ENCODE measurements at places on chromosomes 5 and 9.

DNA sequence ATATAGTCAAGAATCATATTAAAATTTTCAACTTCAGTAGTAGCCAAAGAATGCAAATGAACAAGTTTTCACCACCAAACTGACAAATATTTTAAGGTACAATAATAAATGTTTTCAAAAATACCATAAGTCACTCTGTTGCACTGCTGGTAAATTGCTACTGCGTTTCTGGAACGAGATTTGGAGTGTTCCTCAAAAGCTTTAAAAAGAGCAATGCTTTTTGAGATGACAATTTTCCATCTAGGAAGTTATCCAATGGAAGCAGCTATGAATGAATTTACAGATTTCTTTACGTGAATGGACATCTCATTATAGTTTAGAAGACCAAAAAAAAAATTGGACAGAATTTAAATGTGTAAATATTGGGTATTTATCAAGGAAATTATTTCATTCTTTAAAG lies 173.2 kb upstream of the OR13F1 start:
- no peak for DNase-seq

DNA sequence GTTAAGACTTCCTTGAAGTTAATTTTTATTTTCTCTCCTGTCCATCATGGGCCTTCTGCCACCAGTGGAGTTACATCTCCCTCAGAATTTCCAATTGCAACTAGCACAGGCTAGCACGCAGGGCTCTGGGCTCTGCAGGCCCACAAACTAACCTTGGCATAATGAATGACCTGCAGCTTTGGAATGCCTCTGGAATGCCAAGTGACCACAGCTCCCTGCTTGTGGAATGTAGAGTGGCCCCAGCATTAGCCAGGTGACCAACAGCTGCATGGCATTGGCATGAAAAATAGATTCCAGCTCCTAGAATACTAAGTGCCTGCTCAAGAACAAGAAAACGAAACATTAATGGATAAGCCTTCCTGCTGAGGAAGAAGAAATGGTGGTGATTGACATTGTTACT lies 726.1 kb downstream of the BRINP1 start:
- DNase-seq, result no peak

DNA sequence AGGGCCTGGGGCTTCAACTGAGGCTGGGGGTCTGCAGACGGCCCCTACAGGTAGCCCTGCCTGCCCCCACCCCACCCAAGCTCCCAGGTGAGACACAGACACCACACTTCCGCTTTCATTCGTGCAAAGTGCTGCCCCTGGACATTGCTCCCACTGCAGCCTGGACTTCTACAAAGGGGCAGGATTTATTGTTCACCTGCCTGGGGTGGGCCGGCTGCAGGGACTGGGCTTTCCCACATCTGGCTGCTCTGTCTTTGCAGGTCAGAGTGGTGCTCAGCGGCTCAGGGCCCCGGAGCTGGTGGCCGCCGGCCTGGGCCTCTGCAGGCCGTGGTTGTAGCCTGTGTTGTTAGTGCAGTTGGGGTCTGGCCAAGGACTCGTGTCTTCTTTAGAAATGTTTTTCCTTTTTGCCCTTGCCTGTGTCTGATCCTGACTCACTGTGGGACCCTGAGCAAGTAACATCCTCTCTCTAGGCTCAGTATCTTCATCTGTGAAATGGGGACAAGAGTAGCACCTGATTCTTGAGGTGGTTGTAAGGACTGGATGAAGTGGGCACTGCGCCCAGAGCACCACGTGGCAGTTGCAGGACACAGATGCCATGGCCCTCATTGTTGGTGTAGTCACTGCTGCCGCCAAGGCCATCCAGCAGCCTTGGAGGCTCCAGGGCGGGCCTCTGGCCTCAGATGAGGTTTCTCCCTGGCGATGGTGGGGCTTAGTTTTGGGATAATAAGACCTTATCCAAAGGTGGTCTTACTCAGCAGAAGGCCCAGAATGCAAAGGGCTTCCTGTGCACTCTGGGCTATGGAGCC lies 143.9 kb downstream of the CACNA1B start:
- no peak for DNase-seq

- DNase-seq, result no peak
These were observed 161.0 kb downstream of the PAM start for GRCh38 chr5:102916109-102916508.

- no peak for DNase-seq
These were observed 23.8 kb upstream of the CPEB4 start for GRCh38 chr5:173864126-173865050.

DNA sequence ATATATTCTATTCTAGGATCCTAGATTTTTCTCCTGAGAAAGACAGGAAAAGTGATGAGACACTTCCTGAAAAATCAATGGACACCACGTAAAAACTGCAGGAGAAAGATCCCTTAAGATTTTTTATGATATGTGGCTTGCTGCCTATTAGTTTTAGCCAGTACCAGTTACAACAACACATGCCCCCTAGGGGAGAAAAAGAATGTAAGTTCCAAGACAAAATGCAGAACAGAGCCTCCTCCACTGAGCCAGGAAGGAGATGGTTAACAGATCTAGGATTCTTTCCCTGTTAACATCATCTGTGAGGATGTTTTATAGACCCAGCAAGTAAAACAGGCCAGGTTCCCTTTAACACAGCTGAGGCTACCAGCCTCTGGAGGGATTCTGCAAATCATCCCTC lies 574.7 kb downstream of the TLE4 start:
- no peak for DNase-seq

DNA sequence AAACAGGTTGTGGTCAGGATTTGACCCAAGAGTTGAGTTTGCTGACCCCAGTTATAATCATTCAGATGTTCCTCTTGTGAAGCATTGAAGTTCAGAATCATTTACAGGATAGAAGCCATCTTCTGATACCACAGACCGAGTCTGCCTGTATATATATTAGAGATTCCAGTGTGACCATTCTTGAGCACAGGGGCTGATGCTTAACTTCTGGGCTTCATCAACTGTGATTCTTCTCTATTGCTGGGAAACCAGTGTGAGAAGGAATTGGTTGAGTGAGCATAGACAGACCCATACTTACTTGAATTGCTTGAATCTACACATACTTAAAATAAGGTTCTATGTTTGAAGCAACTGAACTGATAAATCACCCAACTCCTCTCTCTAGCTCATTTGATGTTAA lies 27.9 kb upstream of the PCAT7 start:
- DNase-seq, result no peak

- DNase-seq, result no peak
These were observed 4.2 kb downstream of the TXNDC15 start for GRCh38 chr5:134878403-134878802.

DNA sequence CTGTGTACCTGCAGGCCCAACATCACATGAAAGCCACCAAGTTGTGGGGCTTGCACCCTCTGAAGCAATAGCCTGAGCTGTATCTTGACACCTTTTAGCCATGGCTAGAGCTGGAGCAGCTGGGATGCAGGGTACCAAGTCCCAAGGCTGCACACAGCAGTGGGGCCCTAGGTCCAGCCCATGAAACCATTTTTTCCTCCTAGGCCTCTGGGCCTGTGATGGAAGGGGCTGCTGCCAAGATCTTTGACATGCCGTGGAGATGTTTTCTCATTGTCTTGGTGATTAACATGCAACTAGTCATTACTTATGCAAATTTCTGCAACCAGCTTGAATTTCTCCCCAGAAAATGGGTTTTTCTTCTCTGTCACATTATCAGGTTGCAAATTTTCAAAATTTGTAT lies 387.2 kb upstream of the RIOK2 start:
- DNase-seq, result no peak

GRCh38 chr9:120758544-120758943 lies 34.7 kb downstream of the FBXW2 start:
- DNase-seq, result no peak

- no peak for DNase-seq
These were observed 197.4 kb downstream of the GAS1 start for GRCh38 chr9:86749894-86750255.

All from stimulated activated CD4-positive, alpha-beta T cell treated with anti-CD3 and anti-CD28 coated beads, Interleukin-15, amount 100 ng/mL, for 24 hours (primary cell).